ENCODE measurements at places on chromosomes 2 and 18.

DNA sequence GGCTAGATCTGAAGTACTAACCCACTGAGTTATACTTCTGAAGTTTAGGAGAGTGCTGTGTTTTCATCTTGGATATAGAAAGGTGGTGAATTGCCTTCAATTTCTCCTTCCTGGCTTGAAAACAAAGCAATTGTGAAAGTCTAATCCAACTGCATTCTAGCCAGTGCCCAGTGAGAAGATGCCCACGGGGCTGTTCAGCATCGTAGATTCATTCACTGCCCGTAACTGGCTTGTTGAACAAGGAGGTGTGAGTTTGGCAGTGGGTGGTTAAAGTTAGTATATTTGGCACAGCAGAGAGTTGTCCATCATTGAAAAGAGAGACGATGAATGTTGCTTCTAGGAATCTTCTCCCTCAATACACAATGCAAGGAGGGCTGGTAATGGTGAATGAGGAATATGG lies 82.3 kb upstream of the RND3 start:
- no peak for DNase-seq

- DNase-seq, result no peak
Observed at GRCh38 chr2:11375689-11376027, 31.2 kb upstream of the ROCK2 start.

- DNase-seq, result no peak
Observed at GRCh38 chr18:58682429-58683069, 11.3 kb downstream of the MALT1 start.

GRCh38 chr2:216526939-216527338 lies 28.3 kb downstream of the RPL37A start:
- DNase-seq, result no peak

DNA sequence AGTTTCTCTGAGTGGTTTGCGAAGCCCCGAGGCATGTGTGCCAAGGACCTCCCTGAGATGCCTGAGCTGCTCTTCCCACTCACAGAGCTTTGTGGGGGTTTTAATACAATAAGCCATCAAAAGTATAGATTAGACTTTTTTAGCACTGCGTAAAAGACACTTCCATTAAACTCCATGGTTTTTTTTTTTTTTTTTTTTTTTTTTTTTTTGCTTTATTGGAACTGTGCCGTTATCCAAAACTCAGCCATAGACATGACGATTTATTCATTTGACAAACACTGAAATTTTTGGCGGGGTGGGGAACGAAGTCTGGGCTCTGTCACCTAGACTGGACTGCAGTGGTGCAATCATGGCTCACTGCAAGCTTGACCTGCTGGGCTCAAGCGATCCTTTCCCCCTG lies 18.4 kb downstream of the NPPC start:
- no peak for DNase-seq

GRCh38 chr2:101837354-101837753 lies 139.8 kb downstream of the MAP4K4 start:
- DNase-seq, result no peak

DNA sequence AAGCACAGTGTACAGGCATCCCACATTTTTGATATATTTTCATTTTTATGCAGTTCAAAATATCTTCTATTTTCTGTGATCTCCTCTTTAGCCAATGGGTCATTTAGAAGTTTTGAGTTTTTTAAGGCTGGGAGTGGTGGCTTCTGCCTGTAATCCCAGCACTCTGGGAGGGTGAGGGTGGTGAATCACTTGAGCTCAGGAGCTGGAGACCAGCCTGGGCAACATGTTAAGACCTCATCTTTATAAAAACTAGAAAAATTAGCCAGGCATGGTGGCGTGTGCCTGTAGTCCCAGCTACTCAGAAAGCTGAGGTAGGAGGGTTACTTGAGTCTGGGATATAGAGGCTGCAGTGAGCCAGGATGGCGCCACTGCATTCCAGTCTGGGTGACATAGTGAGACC lies 17.8 kb downstream of the UBR3 start:
- DNase-seq, result no peak

GRCh38 chr2:39845460-39846146 lies 66.5 kb upstream of the THUMPD2 start:
- DNase-seq, result no peak

- no peak for DNase-seq
Observed at GRCh38 chr2:24403168-24403831, 43.0 kb upstream of the ITSN2 start.

GRCh38 chr2:234679741-234680687 lies 183.1 kb upstream of the ARL4C start:
- DNase-seq, result no peak

- DNase-seq, result no peak
Observed at GRCh38 chr2:231188506-231189170, 9.8 kb upstream of the ARMC9 start.

GRCh38 chr2:35080231-35080910 lies 1275.2 kb upstream of the CRIM1 start:
- no peak for DNase-seq

DNA sequence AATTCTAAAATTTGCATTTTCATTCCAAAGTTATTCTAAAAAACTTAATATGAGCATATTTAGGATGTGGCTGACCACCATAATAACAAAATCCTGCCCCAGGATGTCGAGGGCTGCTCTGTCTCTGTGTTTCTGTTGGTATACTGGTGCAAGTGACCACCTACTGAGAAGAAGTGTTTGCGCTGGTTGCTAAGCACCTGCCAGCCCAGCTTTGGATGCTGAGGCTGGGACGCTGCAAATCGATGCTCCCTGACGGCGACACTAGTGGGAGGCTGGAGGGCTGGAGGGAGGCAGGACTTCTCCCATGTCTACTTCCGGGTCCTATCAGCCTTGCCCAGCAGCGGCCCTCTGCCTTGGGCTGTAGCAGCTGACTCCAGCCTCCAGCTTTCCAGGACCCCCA lies 45.0 kb downstream of the LAMA1 start:
- no peak for DNase-seq

All from cortex of kidney (tissue), 1 donor.